ENCODE measurements at places on chromosomes 4 and X.
A peak's percentile ranks its signal among the peaks of the same experiment; 100 is the strongest.

DNA sequence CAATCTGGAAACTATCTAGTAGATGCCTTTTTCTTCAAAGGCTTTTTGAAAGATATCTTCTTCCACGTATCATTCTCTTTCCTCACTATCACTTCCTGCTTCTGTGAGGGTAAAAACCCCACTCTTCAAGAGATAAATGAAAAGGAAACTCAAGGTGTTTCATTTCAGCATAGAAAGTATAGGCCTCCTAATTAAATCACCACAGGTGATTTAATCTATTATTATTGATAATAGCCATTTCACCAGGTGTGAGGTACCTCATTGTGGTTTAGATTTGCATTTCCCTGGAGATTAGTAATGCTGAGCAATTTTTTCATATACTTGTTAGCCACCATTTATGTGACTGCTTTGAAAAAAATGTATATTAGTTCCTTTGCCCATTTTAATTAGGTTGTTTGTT lies 92.0 kb upstream of the EMCN start:
- no peak for DNase-seq

DNA sequence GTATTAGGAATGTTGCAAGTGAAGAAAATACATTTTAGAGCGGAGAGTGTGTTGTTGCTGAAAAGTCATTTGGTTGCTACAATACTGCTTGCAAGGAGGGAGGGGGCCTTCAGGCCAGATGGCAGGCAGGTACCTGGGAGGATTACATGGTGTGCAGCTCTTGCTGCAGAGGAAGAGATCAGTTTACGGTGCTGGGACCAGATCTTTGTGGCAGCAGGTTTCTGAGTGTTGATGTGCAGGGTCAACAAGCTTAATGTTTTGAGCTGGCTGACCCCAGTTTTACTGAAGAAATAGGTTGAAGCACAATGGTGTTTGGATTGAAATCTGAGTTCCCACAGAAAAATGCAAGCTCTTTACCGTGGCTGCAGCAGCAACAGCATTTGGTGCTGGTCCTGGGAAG lies 96.4 kb upstream of the DDIT4L start:
- DNase-seq: no peak

GRCh38 chr4:55409468-55410171 lies 13.9 kb downstream of the TMEM165 start:
- no peak for DNase-seq

- peak; percentile 85 for DNase-seq
These were observed 370.3 kb upstream of the SMIM31 start for GRCh38 chr4:164383358-164384220.

GRCh38 chrX:135556055-135556454 lies 35.6 kb downstream of the INTS6L start:
- DNase-seq: no peak

DNA sequence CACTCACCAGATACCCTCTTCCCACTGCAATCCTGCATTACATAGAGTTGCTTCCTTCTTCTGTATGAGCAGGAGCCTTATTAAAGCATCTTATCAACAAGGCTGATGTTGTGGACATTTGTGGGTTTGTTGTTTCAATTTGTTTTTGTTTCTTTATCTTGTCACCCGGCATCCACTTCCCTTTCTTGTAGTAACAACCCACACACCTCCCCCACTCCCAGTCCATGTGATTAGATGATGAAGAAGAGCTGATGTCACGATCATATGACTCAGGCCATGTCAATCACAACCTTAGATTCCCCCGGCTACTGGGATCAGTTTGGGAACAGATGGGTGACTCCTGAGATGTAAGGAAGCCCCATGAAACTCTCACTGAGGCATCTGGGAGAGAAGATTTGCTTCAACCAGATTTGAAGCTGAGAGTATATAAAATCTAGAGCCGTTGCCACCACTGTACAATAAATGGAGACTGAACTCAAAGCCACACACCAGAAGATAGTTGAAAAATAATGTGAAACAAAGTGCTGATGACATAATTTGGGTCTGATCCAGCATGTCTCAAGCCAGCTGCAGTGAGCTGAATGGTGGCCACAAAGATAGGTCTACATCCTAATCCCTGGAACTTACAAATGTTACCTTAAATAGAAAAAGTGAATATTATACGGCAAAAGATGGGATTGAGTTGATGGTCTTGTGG lies 34.1 kb upstream of the SRD5A3 start:
- DNase-seq: peak; percentile 75

- no peak for DNase-seq
These were observed 220.9 kb downstream of the MAML3 start for GRCh38 chr4:139933104-139933503.

GRCh38 chrX:10893976-10894375 lies 217.2 kb upstream of the HCCS start:
- no peak for DNase-seq

DNA sequence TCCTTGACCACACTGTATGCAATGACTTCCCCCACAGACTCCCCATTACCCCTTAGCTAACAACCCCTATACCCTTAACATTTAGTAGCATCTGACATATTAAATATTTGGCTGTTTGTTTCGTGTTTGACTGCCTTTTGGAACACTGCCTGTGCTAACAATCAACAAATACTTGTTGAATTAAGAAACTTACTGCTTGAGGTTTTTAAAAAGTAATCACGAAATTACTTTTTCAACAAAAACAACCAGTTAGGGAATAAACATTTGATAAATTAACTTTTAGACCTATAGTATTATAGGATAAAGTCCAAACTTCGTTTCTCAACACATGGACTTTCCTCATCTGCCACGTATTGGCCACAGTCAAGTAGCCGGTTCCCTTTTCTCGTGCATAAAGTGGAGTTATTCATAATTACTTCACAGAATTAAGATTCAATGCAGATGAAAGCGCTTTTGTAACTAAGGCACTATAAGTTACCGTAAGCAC lies 555 bp upstream of the ELMOD2 start:
- no peak for DNase-seq

- DNase-seq: no peak
These were observed 33.8 kb upstream of the ARMCX2 start for GRCh38 chrX:101693476-101693875.

DNA sequence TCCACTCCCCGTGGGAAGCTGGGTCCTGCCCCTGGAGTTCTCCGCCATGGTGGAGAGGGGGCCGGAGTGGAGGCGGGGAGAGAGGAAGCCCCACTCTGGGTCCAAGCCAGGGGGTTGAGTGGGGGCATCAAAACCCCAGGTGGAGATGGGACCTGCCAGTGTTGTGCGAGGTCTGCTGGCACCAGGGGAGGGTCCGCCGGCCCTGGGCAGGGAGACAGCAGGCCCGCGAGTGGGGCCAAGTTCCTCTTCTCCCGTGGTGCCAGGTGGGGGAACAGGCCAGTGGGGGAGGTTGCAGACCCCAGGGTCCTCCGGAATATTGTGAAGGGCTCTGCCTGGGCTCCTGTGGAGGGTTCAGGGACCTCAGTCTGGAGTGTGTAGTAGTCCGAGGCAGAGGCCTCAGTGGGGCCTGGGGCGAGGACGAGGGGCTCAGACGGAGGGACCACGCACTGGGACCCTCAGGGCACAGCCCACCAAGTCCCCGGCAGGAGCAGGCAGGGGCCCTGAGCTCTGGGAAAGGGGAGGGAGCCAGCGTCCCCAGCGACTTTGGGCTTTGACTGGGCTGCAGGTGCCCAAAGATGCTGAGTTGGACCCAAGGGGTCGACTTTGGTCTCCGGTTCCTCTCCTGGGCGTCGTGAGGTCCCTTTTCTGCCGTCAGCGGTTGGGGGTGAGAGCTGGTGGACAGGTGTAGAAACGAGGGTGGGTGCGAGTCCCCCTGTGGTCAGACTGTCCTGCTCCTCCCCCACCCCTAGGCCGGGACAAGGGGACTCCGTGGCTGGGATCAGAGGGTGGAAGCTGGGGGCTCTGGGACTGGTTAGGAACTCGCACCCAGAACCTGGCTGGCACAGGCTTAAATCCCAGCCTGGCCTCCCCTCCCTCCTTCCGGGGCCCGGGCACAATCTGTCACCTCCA lies 43.8 kb upstream of the NKX1-1 start:
- DNase-seq: no peak

- DNase-seq: no peak
These were observed 80.5 kb downstream of the STAG2 start for GRCh38 chrX:124042042-124042441.

DNA sequence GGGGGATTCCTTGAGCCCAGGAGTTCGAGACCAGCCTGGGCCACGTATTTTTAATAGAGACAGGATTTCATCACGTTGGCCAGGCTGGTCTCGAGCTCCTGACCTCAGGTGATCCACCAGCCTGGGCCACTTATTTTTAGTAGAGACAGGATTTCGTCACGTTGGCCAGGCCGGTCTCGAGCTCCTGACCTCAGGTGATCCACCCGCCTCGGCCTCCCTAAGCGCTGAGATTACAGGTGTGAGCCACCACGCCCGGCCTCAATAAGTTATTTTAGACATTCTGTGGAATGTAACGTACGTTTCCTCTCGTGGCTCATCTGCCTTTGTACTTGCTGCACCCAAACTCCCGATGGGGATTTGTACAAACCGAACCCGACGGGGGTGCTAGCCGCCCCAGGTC lies 8.8 kb downstream of the ASMT start:
- DNase-seq: no peak

GRCh38 chrX:110851780-110852179 lies 56.2 kb upstream of the CHRDL1 start:
- no peak for DNase-seq

GRCh38 chrX:46820391-46821100 lies 16.3 kb upstream of the RP2 start:
- DNase-seq: no peak

DNA sequence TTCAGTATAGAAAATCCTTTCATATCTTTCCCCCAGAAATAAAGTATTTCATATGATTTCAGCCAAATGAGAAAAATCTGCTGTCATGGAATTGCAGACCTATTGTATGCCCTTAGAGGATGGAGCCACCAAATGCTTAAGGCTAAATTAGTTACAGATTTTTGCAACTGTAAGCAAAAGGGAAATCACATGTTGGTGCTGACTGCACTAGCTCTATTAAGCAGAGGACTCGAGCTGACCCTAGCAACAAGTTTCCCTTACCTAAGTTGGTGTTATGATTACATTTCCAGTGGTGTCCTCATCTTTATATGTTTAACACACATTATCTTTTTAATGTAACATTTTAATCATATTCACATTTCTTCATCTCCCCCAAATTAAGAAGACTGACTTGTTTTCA lies 58.3 kb upstream of the DOCK11 start:
- DNase-seq: no peak

GRCh38 chr4:112234952-112235609 lies 3.5 kb downstream of the AP1AR start:
- peak; percentile 23 for DNase-seq

GRCh38 chr4:91267543-91267942 lies 1036.2 kb upstream of the GRID2 start:
- DNase-seq: no peak

DNA sequence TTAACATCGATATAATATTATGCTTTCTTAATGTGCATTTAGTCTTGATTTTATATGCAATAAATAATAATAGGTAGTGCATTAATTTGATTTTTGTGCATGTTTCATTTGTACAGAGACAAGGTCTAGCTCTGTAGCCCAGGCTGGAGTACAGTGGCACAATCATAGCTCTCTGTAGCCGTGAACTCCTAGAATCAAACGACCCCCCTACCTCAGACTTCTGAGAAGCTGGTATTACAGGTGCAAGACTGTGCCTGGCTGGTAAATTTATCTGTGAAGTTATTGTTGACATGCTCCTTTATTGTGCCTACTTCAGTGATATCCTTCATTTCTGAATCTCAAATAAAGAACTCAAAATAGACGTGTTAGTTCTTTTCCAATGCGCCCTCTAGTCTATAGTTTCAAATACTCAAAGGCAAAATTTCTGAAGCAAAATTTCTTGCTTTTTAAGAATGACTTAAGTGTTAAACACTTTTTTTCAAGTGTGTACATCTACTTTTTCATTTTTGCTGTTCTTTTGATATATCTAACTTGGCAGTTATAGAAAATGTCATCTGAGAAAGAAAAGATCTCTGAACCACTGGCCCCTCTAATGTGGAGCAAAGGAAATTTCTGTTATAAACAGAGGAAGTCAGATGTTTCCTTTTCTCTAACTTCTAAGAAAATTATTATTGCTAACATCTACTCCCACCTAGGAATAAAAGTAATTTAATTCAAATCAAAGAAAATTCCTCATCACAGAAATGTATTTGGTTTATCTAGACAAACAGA lies 28.3 kb upstream of the GUCY1A1 start:
- DNase-seq: no peak

- no peak for DNase-seq
These were observed 132.1 kb upstream of the NEIL3 start for GRCh38 chr4:177177541-177178081.

GRCh38 chr4:163121689-163122088 lies 45.0 kb downstream of the NAF1 start:
- no peak for DNase-seq

GRCh38 chrX:75547783-75548182 lies 24.9 kb upstream of the ZDHHC15 start:
- DNase-seq: no peak

GRCh38 chrX:17511556-17511955 lies 136.6 kb downstream of the NHS start:
- no peak for DNase-seq

DNA sequence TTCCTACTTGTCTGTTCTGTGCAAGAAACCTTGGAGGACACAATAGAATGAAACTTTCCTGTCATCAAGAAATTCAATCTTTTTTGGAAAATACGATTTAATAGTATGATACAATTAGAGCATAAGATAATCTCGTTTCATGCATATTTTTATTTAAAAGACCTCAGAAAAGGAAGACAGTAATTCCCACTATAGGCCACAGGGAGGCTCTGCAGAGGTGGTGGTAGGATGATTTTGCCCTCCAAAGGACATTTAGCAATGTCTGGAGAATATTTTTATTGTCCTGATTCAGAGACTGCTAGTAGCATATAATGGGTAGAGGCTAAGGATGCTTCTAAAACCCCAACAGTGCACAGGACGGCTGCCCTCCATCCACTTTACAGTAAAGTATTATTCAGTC lies 68.7 kb downstream of the PAK3 start:
- no peak for DNase-seq

DNA sequence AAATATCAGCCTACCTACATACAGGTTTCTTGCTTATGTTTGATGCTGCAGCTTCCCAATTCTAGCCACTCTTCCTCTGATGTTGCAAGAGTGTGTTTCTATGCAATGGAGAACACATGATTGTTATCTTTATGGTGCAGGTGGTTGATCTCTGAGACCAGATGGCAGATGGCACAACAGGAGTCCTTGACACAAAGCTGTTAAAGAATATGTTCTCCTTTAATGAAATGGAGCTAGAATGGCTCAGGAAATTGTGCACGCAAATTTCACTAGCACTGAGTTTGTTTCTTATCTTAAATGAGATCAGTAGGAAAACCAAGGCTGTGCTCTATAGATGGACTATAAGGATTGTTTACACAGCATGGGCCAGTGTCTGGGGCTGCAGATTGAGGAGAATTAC lies 29.9 kb upstream of the TTC29 start:
- no peak for DNase-seq

- DNase-seq: no peak
These were observed 10.3 kb downstream of the AFAP1 start for GRCh38 chr4:7929118-7929951.

GRCh38 chr4:116005806-116006088 lies 892.3 kb upstream of the NDST4 start:
- no peak for DNase-seq

GRCh38 chr4:41590591-41590990 lies 52.6 kb downstream of the LIMCH1 start:
- DNase-seq: no peak

GRCh38 chr4:118774989-118775388 lies 60.9 kb downstream of the SEC24D start:
- no peak for DNase-seq
